Epithelial cell of proximal tubule (primary cell): ENCODE measurements at places on chromosomes 7 and 10. TPM values are rescaled to one million over a fixed set of nuclear protein-coding genes. Genes with fewer than 3 reads are reported as not detected.

DNA sequence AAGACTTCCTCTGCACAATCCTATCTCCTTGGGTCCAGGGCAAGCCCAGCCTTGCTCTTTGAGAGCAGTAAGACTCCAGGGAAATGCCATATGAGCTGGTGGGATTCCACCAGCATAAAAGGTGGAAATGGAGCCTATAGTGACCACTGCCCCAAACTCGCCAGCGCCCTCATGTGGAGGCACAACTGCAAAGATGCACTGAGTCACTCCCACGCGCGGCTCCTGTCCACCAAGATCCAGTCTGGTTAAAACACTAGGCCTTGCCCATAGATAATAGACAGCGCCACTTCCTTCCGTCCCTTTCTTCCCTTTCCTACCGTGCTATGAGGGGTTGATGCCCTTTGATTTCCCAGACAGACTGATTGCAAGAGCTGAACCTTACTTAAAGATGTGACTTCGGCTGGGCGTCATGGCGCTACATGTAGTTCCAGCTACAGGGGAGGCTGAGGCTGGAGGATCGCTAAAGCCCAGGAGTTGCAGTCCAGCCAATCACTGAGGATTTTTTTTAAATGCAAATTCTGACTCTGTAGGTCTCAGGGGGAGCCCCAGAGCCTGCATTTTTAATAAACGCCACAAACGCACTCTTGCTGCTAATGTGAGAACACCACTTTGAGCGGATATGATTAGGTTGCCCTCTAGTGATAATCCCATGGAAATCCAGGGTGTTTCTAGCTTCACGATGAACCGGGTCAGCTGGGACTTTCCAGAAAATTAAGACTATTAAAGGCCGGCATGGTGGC, 136.5 kb downstream of the EPC1 start:
- DNase-seq: no peak

GIMAP4 gene
- not detected in 2 replicates for total RNA-seq

POU6F2 gene
- total RNA-seq: not detected in 2 replicates

DNA sequence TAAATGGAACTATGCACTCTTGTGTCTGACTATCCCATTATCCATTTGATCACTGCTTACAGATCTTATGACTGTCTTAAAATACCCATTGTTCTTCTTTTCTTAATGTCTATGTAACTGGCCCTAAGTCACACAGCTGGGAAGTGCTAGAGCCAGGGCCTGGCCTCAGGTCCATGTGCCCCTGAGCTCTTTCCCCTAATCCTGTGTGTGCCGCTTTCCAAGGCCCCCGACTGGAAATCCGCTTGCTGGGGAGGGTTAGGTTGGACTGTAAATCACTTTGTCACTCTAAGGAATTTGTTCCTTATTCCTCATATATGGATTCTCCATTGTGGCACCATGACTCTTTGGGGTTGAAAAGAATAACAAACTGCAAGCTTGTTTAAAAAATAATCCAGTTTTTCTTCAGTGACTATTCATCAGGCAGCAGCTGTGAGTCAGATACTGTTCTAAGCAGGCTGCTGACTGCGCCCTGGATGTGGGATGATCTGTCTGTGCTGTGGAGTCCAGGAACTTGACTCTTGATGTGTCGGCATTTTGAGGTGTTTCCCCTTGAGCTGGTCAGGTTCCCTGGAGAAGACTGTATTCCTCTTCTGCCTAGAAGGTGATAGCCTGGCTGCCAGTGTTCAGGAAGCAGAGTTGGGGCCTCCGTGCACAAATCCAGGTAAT, 236.3 kb downstream of the SDK1 start:
- no peak for DNase-seq

- DNase-seq: no peak
Observed at GRCh38 chr10:45410807-45411606, 37.0 kb downstream of the ALOX5 start.

GRCh38 chr7:143367972-143368371, 5.5 kb upstream of the FAM131B start:
- no peak for DNase-seq

CFAP69 gene
- 0.29 and 0.51 TPM in 2 replicates for total RNA-seq

DNA sequence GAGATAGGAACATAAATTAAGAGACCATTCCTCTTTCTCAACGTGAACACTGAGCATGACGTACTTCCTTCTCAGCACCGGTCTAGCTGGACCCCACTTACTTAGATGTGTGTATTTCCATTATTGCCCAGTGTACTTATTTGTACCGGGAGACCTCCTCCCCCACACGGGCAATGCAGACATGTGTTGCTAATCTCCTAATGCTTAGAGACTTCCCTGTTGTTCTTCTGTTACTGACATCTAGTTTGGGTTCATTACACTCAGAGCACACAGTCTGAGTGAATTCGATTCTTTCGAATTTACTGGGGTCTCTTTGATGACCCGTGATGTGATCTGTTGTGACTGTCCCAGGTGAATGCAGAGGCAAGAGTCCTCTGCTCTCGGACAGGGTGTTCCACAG, 260.0 kb downstream of the MAD1L1 start:
- no peak for DNase-seq

GRCh38 chr10:24438800-24439199, 229.9 kb downstream of the KIAA1217 start:
- DNase-seq: no peak

DKK1 gene
- total RNA-seq: 3.2 and 39.9 TPM in 2 replicates

HMX3 gene
- total RNA-seq: not detected in 2 replicates

GRCh38 chr7:30501264-30501663, 3.4 kb downstream of the GGCT start:
- DNase-seq: no peak

DNA sequence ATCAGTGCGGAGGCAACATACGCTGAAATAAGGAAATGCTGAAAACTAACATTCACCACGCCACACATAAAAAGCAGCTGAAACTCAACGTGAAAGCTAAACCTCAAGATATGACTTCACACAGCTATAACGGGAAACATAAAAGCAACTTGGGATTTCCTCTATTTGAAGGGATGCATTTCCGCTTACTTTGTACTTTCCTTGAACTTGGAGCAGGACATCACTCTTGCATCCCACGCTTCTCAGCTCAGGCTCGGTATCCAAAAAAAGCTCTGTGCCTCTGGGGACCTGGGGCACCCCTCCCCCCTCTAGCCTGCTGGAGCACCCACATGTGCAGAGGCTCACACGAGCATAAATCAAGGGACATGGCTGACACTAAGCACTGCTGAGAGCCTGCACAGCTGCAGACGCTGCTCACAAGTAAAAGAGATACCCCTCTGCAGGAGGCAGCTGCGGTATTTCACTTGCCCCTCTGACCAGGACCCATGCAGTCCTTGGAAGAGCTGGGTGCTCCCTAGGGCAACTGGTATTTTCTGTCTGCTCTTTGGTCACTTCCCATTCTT, 34.2 kb downstream of the PARD3 start:
- no peak for DNase-seq

DNA sequence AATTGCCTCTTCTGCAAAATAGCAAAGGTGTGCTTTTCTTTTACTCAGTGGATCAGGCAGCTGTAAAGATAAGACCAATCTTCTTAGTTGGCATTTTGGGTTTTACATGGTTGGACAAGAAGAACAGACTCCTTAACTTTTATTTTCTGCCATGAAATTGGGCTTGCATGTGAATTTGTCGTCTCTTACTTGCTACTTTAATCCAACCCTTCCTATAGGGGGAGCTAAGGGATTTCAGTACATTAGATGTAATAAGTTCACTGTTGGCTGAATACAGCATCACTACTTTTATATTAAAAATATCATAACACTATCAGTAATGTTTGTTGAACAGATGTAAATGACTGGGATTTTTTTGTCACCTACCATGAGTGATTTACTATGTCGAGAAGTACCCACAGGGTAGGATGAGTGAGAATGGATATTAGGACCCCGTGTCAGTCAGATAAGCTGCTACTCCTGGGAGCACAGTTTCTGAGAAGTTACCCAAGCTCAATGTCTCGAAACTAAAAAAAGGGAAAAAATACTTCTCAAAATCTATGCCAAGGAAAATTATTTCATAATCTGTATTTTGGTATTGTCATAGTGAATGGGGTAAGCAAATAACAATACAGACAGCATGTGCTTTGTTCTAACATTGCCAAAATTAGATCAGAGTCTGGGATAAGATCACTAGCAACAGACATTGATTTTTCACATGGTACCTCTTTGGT, 127.4 kb upstream of the AGR3 start:
- DNase-seq: no peak

GRCh38 chr7:15476531-15476918, 85.3 kb downstream of the AGMO start:
- no peak for DNase-seq

DNA sequence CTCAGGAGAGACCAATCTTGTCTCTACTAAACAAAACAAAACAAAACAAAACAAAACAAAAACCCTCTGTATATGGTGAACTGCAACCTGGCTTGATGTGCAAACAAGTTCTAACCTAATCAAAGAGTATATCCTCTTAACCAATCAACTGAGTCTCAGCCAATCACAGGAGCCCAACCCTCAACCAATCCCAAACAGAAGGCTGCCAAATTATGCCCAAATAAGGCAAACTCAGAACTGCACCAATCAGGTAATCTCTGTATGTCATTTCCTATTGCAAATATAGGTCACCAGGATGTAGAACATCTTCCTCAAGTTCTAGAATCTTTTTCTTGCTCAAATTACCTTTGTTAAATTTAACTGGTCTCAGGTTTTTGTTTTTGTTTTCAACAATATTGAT, 5.2 kb downstream of the FAM133B start:
- DNase-seq: no peak

DNA sequence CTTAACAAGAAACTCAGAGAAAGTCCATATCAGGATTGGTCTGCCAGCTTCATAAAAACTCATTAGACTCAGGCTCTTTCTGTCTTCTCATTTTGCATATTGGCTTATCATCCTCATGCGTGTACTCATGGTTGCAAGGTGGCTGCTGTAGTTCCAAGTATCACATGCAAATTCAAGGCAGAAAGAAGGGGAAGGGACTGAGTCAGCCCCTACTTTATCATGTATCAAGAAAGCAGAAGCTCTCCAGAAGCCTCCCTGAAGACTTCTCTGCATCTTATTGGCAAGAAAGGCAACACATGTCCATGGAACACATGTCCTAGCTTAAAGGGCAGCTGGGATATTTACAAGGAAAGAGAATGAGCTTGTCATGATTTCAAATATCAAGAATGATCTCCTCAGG, 19.4 kb upstream of the EZH2 start:
- DNase-seq: no peak
